ENCODE measurements at places on chromosomes 4 and X. TPM values are rescaled to one million over a fixed set of nuclear protein-coding genes. Genes with fewer than 3 reads are reported as not detected.

DUSP21 gene
- total RNA-seq = not detected

COX7B2 gene
- total RNA-seq = not detected

TEX28 gene
- not detected for total RNA-seq

TEX13B gene
- not detected for total RNA-seq

Measured in hepatocyte (in vitro differentiated cells).